ENCODE measurements at places on chromosomes 2 and 18. TPM values are rescaled to one million over a fixed set of nuclear protein-coding genes. Genes with fewer than 3 reads are reported as not detected.

The MYO1B gene
- 2.4 TPM for total RNA-seq

The MAP2 gene
- 0.24 TPM for total RNA-seq

The ECEL1 gene
- total RNA-seq = not detected

The MEP1B gene
- 0.13 TPM for total RNA-seq

The RAB12 gene
- total RNA-seq = 11.9 TPM

The SERPINB10 gene
- total RNA-seq = not detected
